ENCODE measurements at places on chromosomes 2 and 18.

- DNase-seq: no peak
These were observed 21.0 kb upstream of the GRB14 start for GRCh38 chr2:164642268-164642667.

DNA sequence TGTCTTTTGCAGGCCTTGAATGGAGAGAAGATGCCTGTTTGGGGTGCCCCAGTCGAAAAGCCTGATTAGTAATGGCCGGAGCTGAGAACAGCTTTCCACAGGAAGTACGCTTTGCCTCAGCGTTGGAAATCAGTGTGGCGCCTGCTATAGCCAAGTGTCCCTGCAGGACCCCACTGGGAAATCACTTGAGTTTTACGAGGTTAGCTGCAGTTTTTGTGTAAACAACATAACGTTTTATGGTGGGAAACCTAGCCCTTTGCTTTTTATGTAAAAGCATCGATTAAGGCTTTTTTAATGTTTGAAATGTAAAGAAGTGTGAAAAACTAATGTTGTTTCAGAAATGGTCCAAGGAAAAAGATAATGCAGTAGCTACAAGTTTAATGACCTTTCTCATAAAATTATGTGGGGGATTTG is 234.2 kb downstream of the TTC32 start:
- DNase-seq: no peak

DNA sequence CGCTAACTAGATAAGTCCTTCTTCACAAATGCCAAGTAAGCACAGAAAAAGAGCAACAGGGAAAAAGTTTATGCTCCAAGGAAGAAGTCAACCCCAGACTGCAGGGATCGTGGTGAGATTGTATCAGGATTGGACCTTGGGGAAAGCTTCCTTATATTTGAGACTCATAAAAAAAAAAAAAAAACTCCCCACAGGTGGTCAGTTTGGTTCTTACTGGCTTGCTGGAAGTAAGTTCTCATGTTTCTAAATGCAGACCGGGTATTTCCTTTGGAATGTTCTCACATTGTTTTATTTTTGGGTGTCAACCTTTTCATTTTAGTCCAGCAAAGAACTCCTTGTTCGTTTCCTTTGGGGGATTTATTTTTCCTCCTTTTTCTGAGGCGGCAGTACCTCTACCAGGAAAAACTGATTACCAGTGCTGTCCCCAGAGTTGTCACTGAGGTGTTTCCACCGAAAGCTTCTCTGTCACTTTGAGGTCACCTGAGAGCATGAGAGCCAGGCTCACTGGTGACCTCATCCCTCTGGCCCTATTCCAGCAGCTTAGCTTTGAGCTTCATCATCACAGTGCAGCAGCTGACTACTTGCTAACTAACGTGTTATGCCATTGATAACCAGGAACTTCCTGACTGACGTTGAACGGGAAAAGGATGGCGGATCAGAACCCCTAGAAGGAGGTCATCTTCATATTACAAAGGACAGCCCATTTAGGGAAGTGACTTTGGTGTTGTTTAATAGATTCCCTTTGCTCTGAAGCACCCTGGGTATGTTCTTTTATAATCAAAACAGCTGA is 16.8 kb upstream of the ATP8B1 start:
- DNase-seq: no peak

DNA sequence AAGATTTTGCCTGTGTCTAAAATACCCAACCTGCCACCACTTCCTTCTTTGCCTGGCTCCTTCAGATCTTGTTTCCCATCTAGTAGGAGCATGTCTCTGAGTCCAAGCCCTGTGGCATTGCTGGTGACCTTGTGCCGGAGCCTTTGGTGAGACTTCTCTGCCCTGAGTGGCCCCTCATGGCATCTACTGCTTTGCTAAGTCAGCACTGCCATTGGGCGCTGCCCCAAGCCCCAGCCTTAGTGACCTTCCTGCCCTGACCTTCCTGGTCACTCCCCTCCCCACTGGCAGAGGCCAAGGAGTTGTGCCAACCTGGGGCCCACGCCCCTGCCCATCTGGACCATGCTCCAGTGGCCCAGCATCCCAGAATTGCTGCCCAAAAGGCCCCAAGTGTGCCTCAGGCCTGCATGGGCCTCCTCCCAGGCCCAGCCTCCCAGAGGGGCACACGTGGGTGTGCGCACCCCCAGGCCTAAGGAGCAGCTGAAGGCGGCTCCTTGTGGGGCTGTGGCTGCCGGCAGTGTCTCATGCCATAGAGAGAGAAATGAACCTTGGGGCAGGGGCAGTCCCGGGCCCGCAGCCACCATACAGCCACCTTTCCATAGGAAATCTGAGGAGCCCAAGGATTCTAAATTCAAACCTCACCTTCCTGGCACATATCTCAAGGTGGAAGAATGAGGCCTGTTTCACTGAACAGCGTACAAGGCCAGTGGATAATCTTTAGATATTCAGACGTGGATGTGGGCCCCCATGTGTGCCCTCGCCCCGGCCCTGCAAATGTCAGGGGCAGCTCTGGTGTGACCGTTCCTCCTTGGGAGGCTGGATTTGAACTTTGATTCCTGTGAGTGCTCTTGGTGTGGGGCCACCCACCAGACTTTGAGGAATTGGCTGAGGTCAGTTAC is 100.2 kb upstream of the SLC66A3 start:
- DNase-seq: no peak

DNA sequence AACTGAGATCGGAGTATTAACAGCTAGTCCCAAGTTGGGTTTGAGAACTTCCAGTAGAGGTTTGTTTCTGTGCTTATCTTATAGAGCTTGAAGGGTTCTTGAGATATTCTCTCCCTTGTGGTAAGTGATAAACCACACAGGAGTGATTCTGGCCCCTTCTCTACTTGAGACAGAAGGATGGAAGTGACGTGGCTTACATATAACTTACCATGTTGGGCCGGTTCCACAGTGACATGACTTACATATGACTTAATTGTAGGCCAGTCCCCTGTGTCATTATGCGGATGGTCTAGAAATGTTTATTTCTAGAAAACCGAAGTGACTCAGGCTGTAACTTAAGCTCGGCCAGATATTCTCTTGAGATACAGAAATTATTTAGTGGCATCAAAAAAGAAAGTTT is 62.7 kb downstream of the TRAPPC12 start:
- no peak for DNase-seq

DNA sequence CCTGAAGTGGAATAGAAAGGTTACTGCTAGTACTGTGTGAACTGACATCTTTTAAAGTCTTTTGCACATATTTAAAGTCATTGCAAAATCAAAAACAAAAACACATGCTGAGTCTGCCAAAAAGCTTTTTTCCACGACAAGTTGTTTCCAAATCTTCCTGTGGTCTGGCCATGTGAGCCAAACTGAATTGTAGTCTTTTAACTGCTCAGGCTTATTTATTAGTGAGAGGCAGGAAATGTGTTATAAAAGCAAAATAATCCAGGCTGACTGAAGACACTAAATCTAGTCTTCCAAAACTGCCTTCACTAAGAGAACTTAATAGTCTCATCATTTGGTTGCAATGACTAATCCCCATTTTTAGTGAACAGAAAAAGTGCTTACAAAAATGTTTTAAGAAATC is 2.3 kb downstream of the KRCC1 start:
- no peak for DNase-seq

DNA sequence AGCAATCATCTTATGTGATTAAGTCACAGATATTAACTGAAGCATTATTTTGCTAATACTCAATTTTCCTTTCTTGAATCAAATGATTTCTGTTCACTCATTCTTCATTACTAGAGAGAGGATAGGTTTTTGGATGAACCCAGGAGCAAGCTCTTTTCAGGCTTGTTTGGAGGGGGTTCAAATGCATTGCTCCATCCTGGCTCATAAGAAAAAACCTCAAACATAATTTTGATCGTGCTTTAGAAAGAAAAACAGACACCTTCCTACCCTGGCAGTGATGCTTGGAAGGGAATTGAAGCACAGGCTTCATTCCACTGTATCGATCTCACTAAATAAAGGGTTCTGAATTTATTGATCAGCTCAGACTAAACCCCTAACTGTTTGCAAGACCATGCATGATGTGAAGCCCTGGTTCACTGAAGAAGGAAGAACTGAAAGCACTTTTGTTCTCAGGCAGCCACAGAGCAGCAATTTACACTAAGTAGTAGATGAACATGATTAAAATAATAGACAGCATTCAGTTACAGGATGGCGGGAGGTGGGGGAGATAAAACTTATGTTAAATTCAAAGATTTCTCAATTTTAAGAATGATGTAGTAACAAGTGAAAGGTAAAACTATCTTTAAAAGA is 53.4 kb downstream of the CDH2 start:
- DNase-seq: no peak

GRCh38 chr2:106956879-106957278 is 70.9 kb upstream of the ST6GAL2 start:
- DNase-seq: no peak

GRCh38 chr18:43533371-43533770 is 256.1 kb upstream of the SYT4 start:
- no peak for DNase-seq

DNA sequence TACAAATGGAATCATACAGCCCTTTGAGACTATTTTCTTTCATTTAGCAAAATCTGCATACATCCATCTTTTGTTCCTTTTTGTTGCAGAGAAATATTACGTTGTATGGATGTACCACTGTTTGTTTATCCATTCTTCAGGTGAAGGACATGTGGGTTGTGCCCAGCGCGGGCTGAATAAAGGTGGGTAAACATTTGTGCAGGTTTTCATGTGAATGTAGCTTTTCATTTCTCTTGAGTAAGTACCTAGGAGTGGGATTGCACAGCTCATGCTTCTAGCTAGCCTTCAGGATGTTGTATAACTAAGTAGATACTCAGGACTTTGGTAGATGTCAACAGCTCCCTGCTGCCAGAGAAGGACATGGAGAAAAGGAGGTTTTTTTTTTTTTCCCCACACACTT is 50.6 kb upstream of the SPRED2 start:
- DNase-seq: no peak

DNA sequence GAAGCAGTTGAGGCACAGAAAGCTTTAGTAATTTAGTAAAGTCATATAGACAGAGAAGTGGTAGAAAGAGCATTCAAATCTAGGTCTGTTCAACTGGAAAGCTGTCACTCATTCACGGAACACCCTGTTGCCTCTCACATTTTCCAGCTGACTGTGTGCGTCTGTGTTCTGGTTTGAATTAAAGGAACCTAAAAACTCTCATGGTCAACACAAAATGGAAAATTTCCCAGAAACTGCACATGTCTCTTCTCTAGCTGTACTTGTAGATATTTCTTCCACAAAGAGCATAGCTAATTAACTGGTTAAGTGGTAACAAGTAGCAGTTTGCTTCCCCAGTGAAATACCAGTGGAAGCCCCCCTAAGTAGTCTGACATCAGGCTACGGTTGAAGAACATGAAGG is 390.8 kb downstream of the TGIF1 start:
- no peak for DNase-seq

DNA sequence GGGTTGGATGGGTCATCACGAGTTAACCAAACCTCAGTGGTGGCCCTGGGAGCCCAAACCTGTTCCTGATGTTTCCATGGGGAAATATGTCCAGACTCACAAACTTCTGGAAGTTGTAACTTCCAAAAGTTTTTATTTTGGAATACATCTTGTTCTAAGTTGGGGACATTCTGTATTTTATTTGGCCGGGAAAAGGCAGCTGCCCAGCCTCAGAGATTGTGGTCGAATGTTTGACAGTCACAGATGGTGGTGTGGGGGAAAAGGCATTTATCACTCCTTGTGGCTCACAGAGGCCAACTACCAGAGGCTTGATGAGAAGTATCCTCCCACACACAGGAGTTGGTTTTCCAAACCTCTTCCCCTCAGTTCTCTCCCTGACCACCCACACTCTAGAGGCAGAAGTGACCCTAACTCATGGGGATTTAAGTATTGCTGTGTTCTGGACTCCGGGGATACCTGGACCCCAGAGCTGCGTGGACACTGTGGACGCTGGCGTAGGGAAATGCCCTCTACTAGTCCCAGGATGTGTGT is 124.7 kb upstream of the PPP1CB start:
- DNase-seq: no peak

DNA sequence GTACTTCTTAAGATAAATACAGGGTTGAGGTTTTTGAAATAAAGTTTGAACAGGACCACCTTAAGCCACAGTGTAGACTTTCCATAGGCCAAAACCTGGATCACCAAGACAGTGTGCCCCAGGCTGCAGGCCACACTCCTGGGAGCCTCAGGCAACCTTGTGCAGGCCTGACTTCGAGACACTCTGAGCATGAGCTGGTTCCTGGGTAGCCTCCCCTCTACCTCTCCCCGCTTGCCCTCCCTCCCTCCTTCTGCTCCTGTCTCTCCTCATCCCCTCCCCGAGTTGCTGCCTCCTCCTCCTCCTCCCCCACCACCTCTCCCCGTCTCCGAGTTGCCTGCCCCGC is 10.6 kb upstream of the PROC start:
- no peak for DNase-seq

DNA sequence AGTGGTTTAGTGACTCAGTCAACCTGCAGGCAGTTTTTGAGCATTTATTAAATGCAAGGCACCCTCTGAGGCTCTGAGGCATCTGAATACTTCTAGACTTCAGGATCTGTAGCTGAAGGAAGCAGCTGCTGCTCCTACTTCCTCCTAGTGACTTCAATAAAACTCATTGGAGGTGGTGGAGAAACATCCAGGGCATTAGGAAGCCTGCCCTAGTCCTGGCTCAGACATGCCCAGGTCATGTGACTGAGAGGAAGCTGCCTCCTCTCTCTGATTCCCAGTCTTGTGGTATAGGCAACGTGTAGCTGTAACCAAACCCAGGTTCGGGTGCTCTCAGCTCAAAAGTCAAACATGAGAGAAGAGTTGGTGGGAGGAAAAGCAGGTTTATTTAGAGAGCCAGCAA is 287.2 kb upstream of the GYPC start:
- DNase-seq: no peak

GRCh38 chr2:168174756-168175155 is 72.6 kb downstream of the STK39 start:
- no peak for DNase-seq

DNA sequence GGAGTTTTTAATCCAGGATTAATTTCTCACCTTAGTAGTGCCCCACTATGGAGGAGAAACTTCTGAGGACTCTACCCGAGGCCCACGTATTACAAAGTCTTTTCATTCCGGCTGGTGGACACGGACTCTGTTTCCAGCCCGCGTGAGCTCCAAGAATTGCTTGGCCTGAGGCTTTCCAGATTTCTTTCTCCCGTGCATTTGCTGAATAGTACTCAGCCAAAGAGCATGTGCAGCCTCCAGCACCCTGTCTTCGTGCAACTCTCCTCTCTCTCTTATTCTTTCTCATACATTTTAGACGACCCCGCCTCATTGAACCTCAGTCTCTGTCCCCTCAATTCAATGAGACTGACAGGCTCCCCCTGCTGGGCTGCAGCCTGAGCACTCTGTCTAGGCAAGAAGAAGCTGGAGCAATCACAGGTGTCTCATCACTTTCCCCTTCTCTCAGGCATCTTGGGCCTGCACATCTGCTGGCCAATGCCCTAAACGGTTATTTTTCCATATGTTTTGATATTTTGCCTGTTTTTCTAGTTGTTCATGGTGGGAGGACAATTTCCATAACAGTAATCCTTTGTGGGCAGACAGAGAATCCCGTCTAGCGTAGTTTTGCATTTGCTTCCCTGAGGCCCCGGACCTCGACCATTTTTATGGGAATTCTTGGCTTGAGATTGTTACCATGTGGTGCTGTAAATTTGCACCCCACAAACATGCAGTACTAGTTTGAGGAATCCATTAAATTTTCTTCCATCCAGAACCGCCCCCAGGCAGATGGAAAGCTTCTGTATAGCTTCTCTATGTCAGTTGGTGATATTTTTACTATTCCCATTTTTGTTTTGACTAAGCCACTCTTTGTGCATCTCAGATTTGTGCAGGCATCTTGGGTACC is 50.1 kb upstream of the LPIN2 start:
- DNase-seq: no peak

GRCh38 chr18:60996326-60996725 is 336.9 kb upstream of the CDH20 start:
- DNase-seq: no peak

All from stimulated activated CD4-positive, alpha-beta T cell treated with anti-CD3 and anti-CD28 coated beads, TNF-alpha, amount 100 ng/mL, for 24 hours (primary cell).